ENCODE measurements at places on chromosomes 5 and 9.

GRCh38 chr9:87193925-87194868, 246.9 kb upstream of the GAS1 start:
- DNase-seq = no peak

- DNase-seq = no peak
Measured at GRCh38 chr9:32863291-32863690, 80.0 kb downstream of the TMEM215 start.

- DNase-seq = no peak
Measured at GRCh38 chr5:156815988-156816599, 34.0 kb upstream of the PPP1R2B start.

DNA sequence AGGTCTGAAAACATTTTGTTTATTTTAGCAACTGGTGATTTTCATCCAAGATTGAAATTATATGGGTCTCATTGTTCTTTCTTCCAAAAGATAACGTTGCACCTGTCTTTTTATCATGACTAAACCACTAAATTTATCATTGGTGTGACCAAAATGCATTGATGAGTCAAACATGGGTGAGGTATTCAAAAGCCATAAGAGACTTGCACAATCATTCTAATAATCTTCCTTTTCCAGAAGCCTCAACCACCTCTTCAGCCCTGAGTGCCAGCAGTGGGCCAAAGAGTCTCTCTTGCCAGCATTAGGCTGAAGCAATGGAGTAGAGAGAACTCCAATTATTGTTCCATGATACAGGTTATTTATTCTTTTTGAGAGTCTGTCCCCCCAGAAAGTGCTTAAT, 198.9 kb downstream of the LURAP1L start:
- no peak for DNase-seq

GRCh38 chr9:114327749-114328148, 1.9 kb upstream of the ORM2 start:
- no peak for DNase-seq

- DNase-seq = no peak
Measured at GRCh38 chr9:124549016-124549415, 41.8 kb upstream of the NR5A1 start.

- no peak for DNase-seq
Measured at GRCh38 chr5:127572930-127573329, 55.5 kb downstream of the PRRC1 start.

DNA sequence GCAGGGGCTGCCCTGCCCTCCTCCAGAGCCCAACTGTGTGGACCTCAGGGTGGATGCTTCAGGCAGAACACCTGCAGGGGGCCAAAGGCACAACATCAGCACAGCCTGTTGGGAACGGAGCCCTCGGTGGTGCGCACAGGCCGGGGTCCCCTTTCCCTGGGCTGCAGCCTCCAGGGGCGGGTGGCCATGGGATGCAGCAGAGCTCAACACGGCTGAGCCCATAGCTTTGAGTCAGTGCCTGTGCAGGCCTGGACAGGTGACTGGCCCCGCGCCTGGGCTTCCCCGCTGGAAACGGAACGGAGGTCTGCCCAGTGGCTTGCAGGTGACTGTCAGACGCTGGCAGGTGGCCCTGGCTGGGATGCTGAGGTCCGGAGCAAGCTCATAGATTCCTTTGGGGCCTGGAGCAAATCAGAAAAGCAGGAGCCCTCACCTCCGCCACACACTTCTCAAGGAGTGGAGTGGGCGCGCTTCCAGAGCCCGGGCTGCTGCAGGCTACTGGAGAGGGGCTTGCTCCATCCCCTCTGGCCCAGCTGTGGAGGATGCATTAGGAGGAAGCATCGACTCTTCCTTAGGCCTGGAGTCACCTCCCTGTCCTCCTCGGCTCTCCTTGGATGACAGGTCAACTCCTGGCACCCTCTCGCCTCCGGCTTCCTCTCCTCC, 69.8 kb upstream of the RNU6ATAC start:
- no peak for DNase-seq

- no peak for DNase-seq
Measured at GRCh38 chr5:1028481-1029281, 20.1 kb downstream of the NKD2 start.

- no peak for DNase-seq
Measured at GRCh38 chr9:2321523-2322148, 300.0 kb upstream of the VLDLR start.
